ENCODE measurements at places on chromosomes 4 and X.

DNA sequence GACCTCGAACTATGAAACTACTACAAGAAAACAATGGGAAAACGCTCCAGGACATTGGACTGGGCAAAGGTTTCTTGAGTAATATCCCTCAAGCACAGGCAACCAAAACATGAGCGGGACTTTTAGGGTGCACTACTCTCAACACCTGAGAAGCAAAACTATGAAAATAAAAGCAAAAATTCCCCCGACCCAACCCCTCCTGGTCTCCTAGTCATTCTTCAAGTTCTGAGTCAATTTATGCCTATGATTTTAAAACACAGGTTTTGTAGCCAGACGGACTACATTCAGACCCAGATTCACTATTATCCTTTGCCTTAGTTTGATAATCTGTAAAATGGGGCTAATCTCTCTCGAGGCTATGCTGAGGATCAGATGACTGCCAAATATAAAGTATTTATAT, 97.0 kb downstream of the SOWAHB start:
- DNase-seq = no peak

- DNase-seq = no peak
These were observed 110.1 kb upstream of the MED14 start for GRCh38 chrX:40845331-40845911.

DNA sequence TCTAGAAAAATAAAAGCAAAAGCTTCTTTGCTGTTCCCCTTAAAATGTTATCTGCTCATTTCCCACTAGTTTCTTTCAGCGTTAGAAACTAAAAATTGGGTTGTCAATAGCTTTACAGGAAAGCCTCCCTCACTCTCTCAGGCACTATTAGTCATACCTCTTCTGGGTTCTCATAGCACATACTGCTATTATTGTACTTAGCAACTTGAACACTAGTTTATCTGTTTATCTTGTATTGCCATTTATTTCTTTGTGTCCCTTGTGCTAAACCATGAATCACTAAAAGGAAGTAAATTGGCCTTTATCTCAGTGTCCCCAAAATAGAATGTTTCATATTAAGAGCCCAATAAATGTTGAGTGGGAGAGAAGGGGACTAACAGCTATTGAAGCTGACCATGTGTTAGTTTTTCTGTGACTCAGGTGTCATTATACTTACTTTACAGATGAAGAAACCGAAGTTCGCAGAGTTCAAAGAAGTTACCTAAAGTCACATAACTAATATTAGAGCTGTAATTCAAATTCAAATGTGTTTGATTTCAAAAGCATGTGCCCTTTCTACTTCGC, 124.8 kb upstream of the CITED1 start:
- no peak for DNase-seq

GRCh38 chrX:8946563-8946962, 87.4 kb downstream of the FAM9B start:
- DNase-seq = no peak

DNA sequence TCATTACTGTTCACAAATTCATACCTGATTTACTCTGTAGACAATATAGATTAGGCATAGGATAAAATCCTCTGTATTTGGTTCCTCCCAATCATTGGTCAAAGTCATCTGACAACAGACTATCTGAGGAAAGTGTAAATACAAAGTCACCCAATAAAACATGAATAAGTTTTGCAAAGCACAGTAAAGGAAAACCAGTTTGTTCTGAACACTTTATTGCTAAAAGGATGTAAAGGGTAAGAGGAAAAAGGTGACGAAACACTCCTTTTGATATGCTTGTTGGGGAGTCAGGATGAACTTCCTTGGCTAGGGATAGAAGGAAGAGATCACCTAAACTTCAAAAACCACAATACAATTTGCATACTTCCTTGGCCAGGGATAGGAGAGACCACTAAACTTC, 10.9 kb downstream of the MAD2L1 start:
- DNase-seq = no peak

- no peak for DNase-seq
These were observed 2.3 kb upstream of the RGS12 start for GRCh38 chr4:3290476-3290875.

DNA sequence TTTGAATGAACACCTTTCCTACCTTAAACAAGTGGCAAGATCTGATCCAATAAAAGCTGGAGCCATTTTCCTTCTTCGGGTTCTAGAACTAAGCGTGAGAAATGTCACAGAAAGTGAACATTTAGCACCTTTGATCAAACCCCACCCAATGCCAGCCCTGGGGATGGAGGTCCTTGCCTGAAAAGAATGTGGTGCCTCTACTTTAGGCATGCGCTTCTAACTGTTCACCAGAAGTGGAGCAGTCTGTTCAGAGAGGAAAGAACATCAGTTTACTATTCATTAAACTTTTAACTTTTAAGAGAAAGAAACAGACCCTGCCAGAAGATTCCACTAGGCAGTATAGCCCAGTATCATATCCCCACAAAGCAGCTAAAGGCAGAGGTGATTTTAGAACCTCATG, 75.9 kb downstream of the INTS12 start:
- DNase-seq = no peak

GRCh38 chr4:101075536-101075935, 271.8 kb downstream of the PPP3CA start:
- no peak for DNase-seq

GRCh38 chr4:27888505-27888904, 1027.9 kb downstream of the STIM2 start:
- DNase-seq = no peak

GRCh38 chr4:98728433-98728832, 70.0 kb upstream of the TSPAN5 start:
- peak; percentile 52 for DNase-seq

GRCh38 chr4:100926039-100926717, 408.4 kb upstream of the EMCN start:
- no peak for DNase-seq

GRCh38 chrX:39765327-39765726, 332.4 kb downstream of the BCOR start:
- no peak for DNase-seq

DNA sequence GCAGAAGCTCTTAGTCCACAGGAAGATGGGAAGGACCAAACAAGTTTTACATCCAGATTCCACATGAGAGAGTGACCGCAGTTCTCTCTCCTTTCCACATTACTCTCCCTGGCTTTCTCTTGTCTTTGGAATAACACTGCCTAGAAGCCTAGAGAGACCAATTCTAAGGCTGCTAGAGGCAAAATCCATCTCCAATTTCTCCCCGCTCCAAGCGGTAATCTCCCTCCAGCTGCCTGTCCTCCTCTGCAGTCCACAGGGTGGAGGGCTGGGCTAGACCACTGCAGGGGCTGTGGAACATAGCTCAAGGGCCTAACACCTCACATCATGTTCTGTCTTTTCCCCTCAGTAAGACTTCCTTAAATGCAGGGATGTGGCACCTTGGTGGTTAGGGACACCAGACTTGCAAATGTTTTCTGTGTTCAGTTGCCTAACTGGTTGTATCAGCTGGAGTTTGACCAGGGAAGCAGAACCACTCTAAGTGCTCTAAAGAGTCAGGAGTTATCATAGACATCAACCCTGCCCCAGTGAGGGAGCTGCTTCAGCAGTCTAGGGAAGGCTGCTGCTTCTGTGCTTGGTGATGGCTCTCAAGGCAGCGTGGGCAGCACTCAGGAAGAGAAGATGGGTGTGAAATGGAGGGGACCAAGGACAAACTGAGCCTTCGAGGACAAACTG, 423.1 kb downstream of the BCOR start:
- DNase-seq = no peak

DNA sequence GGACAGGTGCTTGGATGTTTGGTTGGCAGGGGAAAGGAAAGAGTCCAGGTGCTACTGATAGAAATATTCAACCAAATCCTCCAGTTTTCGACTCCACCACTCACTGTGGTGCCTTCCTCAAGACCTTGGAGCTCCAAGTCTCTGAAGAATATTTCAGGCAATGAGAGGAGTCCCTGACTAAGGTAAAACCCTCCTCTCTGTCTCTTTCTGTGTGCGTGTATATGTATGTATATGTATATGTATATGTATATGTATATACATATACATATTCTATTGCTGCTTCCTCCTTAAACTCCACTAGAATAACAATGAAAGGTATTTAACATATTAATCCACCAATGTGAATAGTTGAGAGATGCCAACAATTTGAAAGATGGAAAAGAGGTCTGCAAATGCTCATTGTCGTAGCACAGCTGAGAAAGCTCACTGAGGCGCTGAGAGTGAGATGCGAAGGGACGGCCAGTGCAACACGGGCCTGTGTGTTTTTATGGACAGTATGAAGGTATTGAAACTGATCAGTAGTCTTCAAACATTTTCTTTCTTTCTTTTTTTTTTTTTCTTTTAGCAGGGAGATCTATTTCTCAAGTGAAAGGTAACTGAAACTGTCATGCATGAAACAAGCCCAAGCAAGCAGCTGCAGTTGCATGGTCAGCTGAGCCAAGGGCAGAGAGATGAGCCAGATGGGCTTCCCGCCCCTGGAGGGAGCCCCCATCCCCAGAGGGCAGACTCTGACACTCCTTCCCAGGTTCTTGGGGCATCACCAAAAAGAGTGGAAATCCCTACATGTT, 41.1 kb upstream of the HS3ST1 start:
- DNase-seq = no peak

GRCh38 chrX:110667706-110668105, 127.9 kb downstream of the CHRDL1 start:
- no peak for DNase-seq

DNA sequence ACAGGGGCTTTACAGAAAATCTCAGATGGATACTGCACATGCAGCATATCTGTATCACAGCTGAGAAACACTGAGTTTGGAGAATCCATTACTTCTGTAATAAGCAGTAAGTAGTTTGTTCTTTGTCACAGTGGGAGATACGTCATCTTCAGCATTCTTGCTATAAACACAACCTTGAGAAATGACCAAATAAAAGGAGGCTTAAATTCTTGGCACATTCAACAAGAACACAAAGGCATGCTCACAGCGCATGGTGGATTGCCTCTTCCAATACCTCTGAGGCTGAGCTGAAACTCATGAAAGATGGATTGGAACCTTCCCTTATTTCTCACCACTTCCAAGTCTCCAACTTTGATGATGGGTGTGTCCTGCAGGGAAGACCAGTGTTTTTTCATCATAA, 54.5 kb downstream of the ANXA5 start:
- no peak for DNase-seq

- no peak for DNase-seq
These were observed 2.4 kb downstream of the RAB33A start for GRCh38 chrX:130174045-130174704.

DNA sequence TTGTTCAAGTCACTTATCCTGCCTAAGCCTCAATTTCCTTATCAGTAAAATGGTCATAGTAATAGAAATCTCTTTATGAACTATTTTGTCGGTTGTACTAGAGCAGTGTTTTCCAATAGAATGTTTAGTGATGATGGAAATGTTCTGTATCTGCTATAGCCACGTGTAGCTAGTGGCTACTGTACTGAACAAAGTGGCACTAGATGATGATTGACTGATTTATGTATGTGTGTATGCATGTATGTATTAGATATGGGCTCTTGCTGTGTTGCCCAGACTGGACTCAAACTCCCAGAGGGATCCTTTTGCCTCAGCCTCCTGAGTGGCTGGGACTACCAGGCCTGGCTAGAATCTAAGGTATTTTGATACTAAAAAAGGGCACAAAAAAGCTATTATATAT, 24.7 kb upstream of the SLC9B1 start:
- DNase-seq = no peak

- DNase-seq = peak; percentile 46
These were observed at the start of gene UNC5C for GRCh38 chr4:95548738-95549245. Gene UNC5C (minus strand): TSS chr4:95548973.

GRCh38 chrX:20229155-20229554, 37.6 kb downstream of the RPS6KA3 start:
- DNase-seq = no peak

GRCh38 chr4:107792711-107793110, 32.0 kb upstream of the SGMS2 start:
- DNase-seq = no peak

DNA sequence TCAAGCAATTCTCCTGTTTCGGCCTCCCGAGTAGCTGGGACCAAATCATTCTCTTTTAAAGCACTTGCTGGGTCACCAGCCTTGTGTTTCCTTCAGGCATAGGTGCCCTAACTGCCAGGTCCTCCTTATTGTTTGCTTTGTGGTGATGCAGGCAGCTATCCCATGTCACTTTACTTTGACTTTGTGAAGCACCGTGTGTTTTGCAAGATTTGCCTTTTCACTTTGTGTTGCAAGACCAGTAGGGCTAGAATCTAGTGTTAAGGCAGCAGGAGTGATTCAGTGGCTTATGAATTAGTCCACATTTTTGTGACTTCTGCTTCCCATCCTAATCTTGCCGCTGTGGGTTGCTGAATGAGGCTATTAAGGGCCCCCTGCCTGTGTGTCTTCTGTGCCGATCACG, 20.2 kb downstream of the SYAP1 start:
- no peak for DNase-seq

DNA sequence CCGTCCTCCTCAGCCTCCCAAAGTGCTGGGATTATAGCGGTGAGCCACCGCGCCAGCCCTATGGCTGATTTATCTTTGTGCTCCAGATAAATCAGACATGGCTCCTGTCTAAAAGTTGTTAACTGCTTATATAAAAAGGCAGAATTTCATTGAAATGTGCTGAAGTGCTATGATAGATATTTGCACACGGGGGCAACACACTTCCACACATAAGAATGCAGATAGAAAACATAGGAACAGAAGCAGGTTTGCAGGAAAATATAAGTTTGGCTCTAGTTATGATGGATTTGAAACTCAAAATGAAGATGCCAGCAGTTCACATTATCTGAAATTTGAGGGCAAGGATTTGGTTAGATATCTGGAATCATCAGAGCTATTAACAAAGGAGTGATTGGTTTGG, 163.1 kb upstream of the SLITRK2 start:
- no peak for DNase-seq

- no peak for DNase-seq
These were observed 8.7 kb downstream of the PDE6B start for GRCh38 chr4:633976-634598.

DNA sequence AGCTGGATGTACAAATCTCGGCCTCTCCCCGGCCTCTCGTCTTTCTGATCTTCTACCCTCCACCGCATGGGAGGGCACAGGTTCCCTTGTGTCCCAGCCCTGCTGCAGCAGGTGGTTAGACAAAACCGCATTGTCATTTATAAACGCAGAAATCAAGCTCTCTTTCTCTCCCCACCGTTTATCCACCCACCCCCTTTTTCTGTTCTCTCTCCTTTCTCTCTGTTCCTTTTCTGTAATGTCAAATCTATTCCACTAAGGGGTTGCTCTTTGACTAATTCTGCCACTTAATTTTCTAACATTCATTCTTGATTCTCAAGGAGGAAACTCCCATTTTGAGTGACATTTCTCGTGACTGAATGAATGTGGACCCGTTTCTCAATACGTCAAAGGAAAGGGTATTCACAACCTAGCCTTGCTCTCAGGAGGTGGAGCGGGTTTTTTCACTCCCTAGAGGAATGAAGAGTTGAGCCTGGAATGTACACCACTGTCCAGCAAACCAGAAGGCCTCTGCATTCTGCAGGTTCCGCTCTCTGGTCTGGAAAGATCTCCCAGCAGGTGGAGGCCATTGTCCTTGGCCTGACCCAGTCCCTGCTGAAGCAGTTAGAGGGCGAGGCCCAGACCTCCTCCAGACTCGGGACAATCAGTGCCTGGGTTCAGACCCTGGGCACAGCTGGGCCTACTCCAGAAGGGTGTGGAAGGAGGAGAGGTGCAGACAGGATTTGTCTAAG, 70.9 kb upstream of the ENPP6 start:
- no peak for DNase-seq
